Airway epithelial cell (primary cell): ENCODE measurements at places on chromosomes 2 and 18. TPM values are rescaled to one million over a fixed set of nuclear protein-coding genes. Genes with fewer than 3 reads are reported as not detected.

FMNL2 gene
- total RNA-seq = 15.7 and 22.9 TPM in 2 replicates

SPATA3 gene
- total RNA-seq = not detected in 2 replicates

CHRND gene
- not detected in 2 replicates for total RNA-seq

HOXD9 gene
- total RNA-seq = not detected in 2 replicates

UGT1A9 gene
- not detected in 2 replicates for total RNA-seq
